ENCODE measurements at places on chromosomes 5 and 9. TPM values are rescaled to one million over a fixed set of nuclear protein-coding genes. Genes with fewer than 3 reads are reported as not detected.

The ERAP2 gene
- total RNA-seq = 4.9 TPM

The SHISAL2B gene
- total RNA-seq = 0.34 TPM

The PLAC8L1 gene
- 0.46 TPM for total RNA-seq

The MARVELD2 gene
- total RNA-seq = 39.6 TPM

The CKS2 gene
- 17.4 TPM for total RNA-seq

The RASGEF1C gene
- total RNA-seq = 0.31 TPM

The C5orf58 gene
- not detected for total RNA-seq

- DNase-seq = no peak
- H3K27ac ChIP-seq = no peak overlapping the region
- H3K27me3 ChIP-seq = no peaks in the 10 kb centered on the region
- H3K4me3 ChIP-seq = no peak overlapping the region
- no peaks in the 10 kb centered on the region for H3K36me3 ChIP-seq
Observed at GRCh38 chr5:39808656-39809055, 383.9 kb upstream of the DAB2 start.

DNA sequence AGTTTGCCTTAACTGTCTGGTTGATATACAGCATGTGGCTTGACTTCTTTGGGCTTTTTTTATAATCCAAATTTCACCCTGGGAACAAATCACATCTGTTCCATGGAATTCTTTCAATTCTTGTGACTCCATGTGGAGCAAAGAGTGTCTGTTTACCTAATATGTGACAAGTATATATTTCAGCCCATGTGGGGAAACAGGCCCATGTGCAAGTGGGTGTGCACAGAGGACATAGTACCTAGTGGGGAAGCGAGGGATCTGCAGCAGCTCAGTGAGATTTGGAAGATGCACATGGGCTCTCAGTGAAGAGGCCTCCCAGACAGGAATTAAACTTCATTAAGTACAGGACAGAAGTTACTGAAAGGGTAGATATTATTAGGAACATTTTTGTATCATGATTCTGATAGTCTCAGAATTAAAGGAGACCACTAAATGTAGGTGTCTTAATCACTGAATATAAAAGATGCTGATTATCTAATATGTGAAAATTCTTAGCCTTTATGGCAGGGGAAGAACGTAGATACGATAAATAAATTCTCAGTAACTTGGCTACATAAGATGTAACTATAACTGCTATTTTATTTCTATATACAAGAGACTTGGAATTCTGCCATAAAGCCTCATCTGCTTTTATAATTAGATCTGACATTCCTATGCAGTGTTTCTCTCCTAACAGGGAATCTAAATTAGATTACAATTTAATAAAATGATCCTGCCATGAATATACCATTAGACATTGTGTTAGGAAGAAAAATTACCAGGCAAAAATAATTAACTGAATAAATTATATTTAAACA, 181.2 kb downstream of the SLC12A2 start:
- H3K27ac ChIP-seq = no peak overlapping the region
- no peaks in the 10 kb centered on the region for H3K4me1 ChIP-seq
- DNase-seq = peak; percentile 47
- H3K4me3 ChIP-seq = no peak overlapping the region

DNA sequence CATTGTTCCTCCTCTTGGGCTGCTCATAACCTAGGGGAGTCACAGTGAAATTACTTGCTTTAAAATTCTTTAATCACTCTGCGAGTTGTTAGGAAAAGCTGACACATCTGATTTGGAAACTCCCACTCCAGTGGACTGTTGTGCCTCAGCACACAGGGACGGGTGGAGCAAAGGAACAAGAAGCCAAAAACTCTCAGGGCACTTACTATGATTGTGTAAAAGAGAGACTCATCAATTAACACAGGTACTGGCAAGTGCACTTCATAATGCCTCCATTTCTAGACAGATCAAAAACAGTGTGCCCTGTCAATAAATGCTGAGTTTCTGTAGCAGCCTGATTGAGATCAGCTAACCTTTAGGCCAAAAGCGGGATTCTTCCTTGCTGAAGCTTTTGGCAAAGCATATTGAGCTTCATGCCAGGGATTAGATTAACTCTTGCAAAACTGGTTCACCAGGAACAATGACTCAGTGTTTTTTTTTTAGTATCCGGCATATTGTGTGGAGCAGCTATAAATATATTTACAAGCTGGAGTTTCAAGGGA, 55.9 kb downstream of the TMC1 start:
- DNase-seq = no peak
- no peaks in the 10 kb centered on the region for H3K36me3 ChIP-seq
- no peak overlapping the region for H3K4me3 ChIP-seq
- H3K27me3 ChIP-seq = no peaks in the 10 kb centered on the region
- peaks cover 5% of the 10 kb centered on the region for H3K4me1 ChIP-seq

DNA sequence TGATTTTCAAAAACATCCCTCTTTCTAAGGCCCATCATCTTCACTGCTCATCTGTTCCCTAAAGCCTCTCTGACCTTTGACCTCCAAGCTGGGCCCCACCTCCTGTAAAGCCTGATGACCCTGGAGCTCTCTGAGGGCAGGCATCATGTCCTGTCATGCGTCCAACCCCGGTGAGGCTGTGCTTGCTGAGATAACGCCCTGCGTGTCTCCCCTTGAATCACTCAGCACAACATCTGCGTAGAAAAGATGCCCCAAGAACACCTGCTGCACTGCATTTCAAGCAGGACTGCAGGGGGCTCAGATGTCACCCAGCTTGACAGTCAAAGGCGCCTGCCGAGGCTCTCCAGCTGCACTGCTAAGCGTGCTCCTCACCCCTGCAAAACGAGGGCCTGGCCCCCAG, 78.0 kb downstream of the OTULIN start:
- peaks cover 5% of the 10 kb centered on the region for H3K36me3 ChIP-seq
- H3K27ac ChIP-seq = no peak overlapping the region
- no peaks in the 10 kb centered on the region for H3K27me3 ChIP-seq
- H3K4me1 ChIP-seq = no peaks in the 10 kb centered on the region
- H3K4me3 ChIP-seq = no peak overlapping the region

GRCh38 chr5:154949781-154950180, 8.9 kb downstream of the MRPL22 start:
- DNase-seq = no peak
- H3K4me3 ChIP-seq = no peak overlapping the region
- peaks cover 7% of the 10 kb centered on the region for H3K36me3 ChIP-seq
- no peaks in the 10 kb centered on the region for H3K27me3 ChIP-seq

GRCh38 chr5:84384604-84385575, at the start of gene EDIL3:
EDIL3 (minus strand) TSS chr5:84384880; CDS start chr5:84384374, 506 bp downstream.
- peak within 1 kb of the TSS; percentile 67 for H3K4me3 ChIP-seq
- DNase-seq = peak; percentile 74
- no peaks in the 10 kb centered on the region for H3K27me3 ChIP-seq
- no peaks in the 10 kb centered on the region for H3K4me1 ChIP-seq
- peak within 1 kb of the TSS; percentile 69 for H3K27ac ChIP-seq

- H3K36me3 ChIP-seq = no peaks in the 10 kb centered on the region
- no peak overlapping the region for H3K4me3 ChIP-seq
- H3K4me1 ChIP-seq = no peaks in the 10 kb centered on the region
Observed at GRCh38 chr5:82723168-82723567, 354.0 kb downstream of the TMEM167A start.

DNA sequence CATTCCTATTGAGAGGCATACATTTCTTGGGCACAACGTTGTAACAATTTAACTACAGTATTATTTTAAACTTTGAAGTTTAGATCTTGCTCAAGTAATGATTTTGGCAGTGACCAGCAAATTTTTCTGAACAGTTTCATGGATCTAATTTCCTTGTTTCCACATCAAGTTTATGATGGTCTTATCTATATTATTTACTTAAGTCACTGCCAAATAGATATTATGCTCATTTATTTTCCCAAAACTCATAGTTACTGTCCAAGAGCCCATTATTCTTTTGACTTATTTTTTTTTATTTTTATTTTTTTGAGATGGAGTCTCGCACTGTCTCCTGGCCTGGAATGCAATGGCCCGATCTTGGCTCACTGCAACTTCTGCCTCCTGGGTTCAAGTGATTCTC, 86.5 kb upstream of the TLE4 start:
- no peak overlapping the region for H3K4me3 ChIP-seq
- peaks cover 6% of the 10 kb centered on the region for H3K27me3 ChIP-seq
- no peak overlapping the region for H3K27ac ChIP-seq
- H3K4me1 ChIP-seq = no peaks in the 10 kb centered on the region
- no peak for DNase-seq

DNA sequence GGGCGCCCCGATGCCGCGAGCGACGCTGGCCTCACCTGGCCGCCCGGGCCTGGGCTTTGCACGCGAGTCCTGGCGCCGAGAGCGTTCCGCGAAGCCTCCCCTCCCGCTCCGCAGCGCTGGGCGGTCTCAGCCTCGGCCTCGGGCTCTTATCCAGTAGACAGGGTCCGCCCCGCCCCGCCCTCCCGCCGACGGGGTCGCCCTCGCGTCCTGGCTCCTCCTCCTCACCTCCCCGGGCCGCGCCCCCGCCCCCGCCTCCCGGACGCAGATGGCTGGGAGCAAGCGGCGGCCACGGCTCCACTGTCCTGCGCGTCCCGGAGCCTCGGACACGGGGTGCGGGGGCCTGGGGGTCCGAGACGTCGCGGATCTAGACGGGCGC, at the start of gene SLC6A3:
Gene SLC6A3, minus strand, starts transcription at position 128 of the 376 bp plus-strand sequence. CDS start 2,243 bp downstream, outside the sequence.
- H3K36me3 ChIP-seq = no peaks in the 10 kb centered on the region
- peak; percentile 70 for DNase-seq
- peaks cover 36% of the 10 kb centered on the region for H3K27me3 ChIP-seq
- H3K27ac ChIP-seq = no peak within 1 kb of the TSS
- no peak within 1 kb of the TSS for H3K4me3 ChIP-seq
- H3K4me1 ChIP-seq = peaks cover 5% of the 10 kb centered on the region

GRCh38 chr5:55913466-55914413, 62.6 kb downstream of the IL31RA start:
- H3K4me3 ChIP-seq = no peak overlapping the region
- no peak for DNase-seq
- no peak overlapping the region for H3K27ac ChIP-seq
- H3K4me1 ChIP-seq = no peaks in the 10 kb centered on the region
- no peaks in the 10 kb centered on the region for H3K36me3 ChIP-seq

DNA sequence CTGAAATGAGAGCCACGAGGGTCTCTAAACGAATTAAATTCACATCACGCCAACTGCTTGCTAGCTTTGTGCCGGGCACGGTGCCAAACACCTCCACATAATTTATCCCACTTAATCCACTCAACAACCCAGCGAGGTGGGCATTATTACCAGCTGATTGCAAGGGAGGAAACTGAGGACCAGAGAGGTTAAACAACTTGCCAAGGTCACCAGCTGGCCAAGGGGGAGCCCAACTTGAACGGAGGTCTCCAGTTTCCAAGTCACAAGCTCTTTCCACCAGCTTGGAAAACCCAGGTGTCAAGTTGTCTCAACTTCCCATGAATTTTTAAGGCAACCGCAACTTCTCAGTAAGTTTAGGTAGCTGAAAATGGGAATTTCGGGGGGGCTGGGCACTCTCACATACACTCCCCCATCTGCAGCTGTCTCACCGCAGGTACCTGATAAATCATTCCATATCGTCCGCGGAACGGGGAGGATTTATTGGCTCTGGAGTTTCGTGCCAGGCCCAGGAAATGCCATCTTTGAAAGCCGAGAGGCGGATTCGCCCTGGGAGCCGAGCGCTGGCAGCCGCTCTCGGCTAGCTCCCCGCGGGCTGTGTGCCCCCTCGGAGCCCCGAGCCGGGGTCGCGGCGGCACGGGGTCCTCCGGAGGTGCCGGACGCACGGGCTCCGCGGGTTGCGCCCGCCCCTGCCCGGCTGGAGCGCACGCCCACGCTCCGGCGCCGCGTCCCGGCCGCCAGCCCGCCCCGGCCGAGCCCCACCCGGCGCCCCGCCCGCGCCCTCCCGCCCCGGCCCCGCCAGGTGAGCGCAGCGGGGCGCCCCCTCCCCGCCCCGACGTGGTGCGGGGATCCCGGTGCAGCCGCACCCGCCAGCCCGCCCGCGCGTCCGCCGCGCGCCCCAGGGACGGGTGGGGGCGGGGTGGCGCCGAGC, 617 bp downstream of the PTPN3 start:
- H3K27me3 ChIP-seq = no peaks in the 10 kb centered on the region
- H3K27ac ChIP-seq = peak overlapping the region; percentile 57
- H3K4me3 ChIP-seq = peak overlapping the region; percentile 36
- DNase-seq = peak; percentile 35

DNA sequence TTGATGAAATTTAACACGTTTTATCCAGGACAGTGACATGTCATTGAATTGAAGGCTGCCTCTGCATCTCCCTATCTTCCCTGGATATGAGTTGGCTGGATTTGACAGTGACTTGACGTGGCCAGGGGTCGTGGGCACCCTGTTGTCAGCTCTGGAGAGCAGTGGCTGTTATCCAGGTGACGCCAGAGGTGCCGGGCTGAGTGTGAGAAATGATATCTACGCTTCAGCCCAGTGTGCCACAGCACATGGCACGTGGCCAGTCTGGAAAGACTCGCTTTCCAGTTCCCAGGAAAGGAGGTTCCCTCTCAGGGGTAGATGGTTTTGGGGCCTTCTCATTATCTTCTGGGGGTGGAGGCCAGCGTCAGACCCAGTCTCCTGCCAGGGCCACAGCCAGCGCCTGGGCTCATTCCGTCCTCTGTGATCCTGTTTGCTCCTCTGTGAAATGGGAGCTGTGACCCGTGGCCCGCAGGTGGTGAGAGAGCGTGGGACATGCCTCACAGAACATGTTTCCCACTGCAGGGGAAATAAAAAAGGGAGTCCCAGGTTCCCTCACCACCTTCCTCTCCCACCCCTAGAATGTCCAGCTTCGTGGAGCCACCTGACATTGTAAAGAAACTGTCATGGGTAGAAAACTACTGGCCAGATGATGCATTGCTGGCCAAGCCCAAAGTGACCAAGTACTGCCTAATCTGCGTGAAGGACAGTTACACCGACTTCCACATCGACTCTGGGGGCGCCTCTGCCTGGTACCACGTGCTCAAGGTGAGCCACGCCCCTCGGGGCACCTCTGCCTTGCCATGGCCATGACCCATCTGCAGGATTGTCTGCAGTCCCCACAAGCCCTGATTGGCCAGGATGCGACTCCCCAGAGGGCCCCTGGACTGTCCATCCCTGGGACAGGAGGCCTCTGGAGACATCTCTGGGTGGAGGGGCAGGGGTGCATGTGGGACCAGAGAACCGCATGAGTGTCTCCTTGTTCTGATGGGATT, 76.5 kb downstream of the PHF2 start:
- peaks cover 51% of the 10 kb centered on the region for H3K36me3 ChIP-seq
- H3K4me3 ChIP-seq = no peak overlapping the region
- no peaks in the 10 kb centered on the region for H3K27me3 ChIP-seq
- no peaks in the 10 kb centered on the region for H3K4me1 ChIP-seq
- no peak overlapping the region for H3K27ac ChIP-seq
- no peak for DNase-seq

GRCh38 chr5:158777647-158778350, 321.9 kb downstream of the EBF1 start:
- peak overlapping the region; percentile 76 for H3K27ac ChIP-seq
- no peaks in the 10 kb centered on the region for H3K36me3 ChIP-seq
- H3K4me1 ChIP-seq = no peaks in the 10 kb centered on the region
- no peak overlapping the region for H3K4me3 ChIP-seq

DNA sequence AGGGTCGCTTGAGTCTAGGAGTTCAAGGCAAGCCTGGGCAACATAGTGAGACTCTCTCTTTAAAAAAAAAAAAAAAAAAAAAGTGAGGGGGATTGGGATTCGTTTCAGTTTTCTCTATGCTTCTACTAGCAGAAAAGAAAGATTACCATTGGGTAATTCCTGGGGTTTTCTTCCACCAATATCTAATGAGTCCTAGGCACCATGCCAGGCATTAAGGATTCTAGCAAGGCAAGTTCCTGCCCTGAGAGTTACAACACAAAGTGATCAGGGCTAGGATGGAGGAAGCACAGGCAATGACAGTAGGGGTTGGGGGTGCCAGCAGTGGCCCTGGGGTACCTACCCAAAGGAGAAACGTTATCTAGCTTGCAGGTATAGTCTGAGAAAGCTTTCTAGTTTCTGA, 90.8 kb downstream of the PCDH1 start:
- no peak overlapping the region for H3K4me3 ChIP-seq
- no peaks in the 10 kb centered on the region for H3K4me1 ChIP-seq
- no peak overlapping the region for H3K27ac ChIP-seq
- H3K27me3 ChIP-seq = no peaks in the 10 kb centered on the region
- DNase-seq = peak; percentile 49

- H3K4me3 ChIP-seq = no peak overlapping the region
- no peaks in the 10 kb centered on the region for H3K36me3 ChIP-seq
- H3K27ac ChIP-seq = no peak overlapping the region
Observed at GRCh38 chr5:135662683-135663082, 83.9 kb upstream of the CXCL14 start.
